Left forelimb (tissue), 1 donor: ENCODE measurements at places on chromosomes 5 and 9.

GRCh38 chr5:86625148-86625547 is 7.4 kb downstream of the COX7C start:
- DNase-seq = no peak

GRCh38 chr5:157549954-157550549 is 25.5 kb downstream of the ADAM19 start:
- no peak for DNase-seq

- no peak for DNase-seq
Observed at GRCh38 chr5:74194196-74194595, 446.3 kb downstream of the ENC1 start.

GRCh38 chr5:120073722-120074121 is 390.4 kb upstream of the PRR16 start:
- DNase-seq = no peak

GRCh38 chr9:127154390-127155191 is 32.2 kb upstream of the ANGPTL2 start:
- DNase-seq = peak; percentile 82

DNA sequence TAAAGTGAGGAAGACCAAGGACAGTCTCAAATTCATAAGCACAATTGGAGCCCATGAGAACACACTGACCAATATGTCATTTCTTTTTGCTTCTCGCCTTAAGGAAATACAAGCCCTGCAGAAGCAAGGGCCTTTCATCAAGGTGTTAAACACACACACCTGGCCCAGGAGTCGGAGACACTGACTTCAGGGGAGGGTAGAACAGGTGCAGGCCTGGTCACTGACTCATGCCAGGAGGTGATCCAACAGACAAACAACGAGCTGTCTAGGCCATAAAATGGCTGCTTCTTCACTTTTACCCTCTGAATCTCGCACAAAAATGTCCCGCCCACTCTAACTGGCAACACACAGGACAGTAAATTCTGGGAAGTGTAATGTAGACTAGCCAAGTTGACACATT is 62.7 kb downstream of the RGMB start:
- DNase-seq = no peak

- DNase-seq = no peak
Observed at GRCh38 chr9:113301548-113301947, 1.6 kb downstream of the RNF183 start.

DNA sequence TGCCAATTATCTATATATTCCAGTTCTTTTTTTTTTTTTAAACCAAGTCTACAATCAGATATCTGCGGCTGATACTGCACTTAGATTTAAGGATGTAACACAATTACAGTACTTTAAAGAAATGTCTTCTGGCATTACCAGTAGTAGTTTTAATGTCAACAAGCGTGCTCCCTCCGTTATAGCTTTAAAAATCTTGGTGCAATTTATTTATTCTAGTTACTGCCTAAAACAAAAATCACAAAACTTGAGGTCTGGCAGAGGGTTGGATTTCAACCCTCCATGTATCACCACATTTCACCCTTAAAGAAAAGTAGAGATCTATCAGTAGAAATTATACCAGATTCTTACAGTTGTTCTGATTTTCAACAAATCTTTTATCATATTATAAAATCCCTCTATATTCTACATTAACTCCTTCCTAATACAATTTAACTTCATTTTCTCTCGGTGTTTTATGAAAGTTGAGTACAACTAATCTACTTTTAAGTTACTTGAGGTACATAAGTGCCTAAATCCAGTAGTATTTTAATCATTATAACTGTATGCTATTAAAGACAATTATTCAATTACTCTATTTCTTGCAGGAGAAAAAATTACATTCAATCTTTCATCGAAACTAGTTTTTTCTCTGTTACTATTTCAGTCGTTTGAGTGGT is 2.0 kb upstream of the RICTOR start:
- DNase-seq = no peak

DNA sequence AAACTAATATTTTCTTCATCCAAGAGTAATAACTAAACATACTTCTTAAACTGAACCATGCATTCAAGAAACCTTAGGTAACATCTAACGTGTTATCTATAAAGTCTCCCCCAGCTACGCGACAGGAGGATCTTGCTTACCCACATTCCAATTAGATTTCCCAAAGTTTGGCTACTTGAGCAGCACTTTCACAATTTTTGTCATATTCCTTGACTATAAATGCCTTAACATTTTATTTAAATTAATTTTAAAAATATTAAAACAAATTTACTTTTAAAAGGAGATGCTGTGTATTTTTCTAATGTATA is 25.3 kb upstream of the IFNE start:
- no peak for DNase-seq

GRCh38 chr9:120989065-120989464 is 61.0 kb downstream of the C5 start:
- no peak for DNase-seq

DNA sequence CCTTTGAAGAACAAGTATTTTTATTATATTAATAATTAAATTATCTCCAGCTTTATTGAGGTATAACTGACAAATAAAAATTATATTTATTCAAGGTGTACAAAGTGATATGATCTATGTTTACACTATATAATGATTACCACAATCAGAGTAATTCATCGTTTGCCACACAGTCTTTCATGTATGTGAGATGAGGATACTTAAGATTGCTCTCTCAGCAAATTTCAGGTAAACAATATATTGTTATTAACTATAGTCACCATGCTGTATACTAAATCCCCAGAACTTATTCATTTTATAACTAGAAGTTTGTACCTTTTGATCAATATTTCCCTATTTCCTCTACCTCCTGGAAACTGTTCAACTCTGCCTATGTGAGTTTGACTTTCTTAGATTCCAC is 16.7 kb upstream of the CCNO start:
- no peak for DNase-seq

DNA sequence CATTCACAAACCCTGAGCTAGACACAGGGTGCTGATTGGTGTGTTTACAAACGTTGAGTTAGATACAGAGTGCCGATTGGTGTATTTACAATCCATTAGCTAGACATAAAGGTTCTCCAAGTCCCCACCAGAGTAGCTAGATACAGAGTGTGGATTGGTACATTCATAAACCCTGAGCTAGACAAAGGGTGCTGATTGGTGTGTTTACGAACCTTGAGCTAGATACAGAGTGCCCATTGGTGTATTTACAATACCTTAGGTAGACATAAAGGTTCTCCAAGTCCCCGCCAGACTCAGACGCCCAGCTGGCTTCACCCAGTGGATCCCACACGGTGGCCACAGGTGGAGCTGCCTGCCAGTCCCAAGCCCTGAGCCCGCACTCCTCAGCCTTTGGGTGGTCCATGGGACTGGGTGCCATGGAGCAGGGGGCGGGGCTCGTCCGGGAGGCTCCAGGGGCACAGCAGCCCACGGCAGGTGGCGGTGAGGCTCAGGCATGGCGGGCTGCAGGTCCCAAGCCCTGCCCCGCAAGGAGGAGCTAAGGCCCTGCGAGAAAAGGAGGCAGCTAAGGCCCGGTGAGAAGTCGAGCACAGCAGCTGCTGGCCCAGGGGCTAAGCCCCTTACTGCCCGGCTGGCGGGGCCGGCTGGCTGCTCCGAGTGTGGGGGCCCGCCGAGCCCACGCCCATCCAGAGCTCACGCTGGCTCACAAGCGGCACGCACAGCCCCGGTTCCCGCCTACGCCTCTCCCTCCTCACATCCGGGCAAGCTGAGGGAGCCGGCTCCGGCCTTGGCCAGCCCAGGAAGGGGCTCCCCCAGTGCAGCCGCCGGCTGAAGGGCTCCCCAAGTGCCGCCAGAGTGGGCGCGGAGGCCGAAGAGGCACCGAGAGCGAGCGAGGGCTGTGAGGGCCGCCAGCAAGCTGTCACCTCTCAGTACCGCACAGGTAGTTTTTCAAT is 1039.2 kb upstream of the CDH9 start:
- DNase-seq = no peak

GRCh38 chr9:122822056-122822455 is 6.3 kb downstream of the PDCL start:
- DNase-seq = no peak

GRCh38 chr9:98380065-98380681 is 124.7 kb upstream of the TBC1D2 start:
- DNase-seq = no peak

DNA sequence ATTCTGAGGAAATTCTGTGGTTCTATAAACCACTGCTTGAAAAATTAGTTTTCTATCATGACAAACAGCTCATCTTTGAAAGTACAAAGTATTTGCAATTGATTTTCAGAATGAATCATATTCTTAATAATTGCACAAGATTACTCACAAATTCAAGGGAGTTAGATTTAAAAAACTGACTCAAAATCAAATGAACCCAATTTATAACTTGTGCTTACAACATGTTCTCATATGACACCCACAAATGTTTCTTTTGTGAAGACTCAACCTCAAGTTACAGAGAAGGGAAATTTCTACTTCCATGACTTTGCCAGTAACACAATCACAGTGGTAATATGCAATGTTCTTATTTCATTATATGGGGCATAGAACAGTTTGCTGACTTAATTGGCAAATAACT is 272.0 kb upstream of the ACTBL2 start:
- no peak for DNase-seq

GRCh38 chr9:129141066-129142041 is 30.1 kb downstream of the PTPA start:
- peak; percentile 73 for DNase-seq

DNA sequence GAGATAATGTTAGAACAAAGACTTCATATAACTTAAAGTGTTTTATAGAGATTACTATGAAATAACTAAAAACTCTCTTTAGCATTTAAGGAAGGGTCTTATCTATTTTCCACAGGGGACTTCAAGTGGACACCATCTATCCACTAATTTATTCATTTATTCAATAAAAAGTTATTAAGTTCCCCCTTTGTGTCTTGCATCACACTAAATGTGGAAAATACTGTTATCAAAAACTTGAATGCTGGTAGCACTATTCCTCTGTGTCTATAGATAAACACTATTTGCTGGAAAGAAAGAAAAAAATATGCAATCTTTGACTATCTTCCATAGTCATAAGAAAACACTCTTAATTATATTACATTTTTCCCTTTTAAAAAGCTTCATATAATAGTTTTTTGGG is 20.1 kb upstream of the ZNF622 start:
- no peak for DNase-seq

GRCh38 chr5:6401410-6401809 is 23.1 kb upstream of the MED10 start:
- no peak for DNase-seq

DNA sequence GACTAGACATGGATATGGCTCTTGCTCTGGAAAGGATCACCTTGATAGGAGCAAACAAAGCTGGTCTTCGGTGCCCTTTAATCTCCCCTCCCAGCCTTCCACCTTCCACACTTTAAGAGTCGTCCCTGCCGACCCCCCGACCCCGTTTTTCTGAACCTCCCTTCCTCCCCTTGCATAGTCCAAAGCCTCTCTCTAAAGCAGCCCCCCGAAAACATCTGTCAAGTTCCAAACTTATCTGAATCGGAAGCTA is 423 bp upstream of the NUP214 start:
- DNase-seq = no peak

DNA sequence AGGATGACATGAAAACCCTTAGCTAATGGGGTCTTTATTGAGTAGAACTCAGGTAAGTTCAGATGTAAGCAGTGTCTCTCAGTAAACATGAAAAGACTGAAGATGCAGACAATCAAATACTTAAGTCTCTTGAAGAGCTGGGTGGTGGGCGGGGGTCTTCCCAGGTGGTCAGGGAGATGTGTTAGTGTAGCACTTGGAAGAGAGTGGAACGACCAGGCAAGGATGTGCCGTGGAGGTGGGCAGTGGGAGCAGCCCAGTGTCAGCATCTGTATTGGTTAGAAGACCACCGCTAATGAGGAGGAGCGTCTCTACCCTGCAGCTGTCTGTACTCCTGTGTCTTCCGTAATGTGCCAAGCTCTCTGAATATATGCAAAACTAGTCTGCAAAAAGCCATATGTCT is 4.4 kb downstream of the S1PR3 start:
- no peak for DNase-seq

DNA sequence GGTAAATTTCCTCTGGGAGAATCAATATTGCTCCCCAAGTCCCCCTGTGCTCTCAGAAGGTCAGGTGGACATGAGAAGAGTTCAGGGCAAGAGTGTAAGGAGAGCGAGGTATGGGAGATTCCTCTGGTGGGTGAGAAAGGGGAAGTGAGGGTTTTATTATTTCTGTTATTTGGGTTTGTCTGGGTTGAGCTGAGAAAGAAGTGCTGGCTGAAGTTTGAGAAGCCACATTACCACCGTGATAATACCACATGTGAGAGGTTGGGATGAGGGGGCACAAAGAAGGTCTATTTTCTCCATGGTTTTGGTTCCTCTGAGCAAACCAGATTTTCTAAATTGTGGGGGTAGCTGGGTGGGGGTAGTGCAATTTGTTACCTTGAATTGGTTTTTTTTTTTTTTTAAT is 350.4 kb downstream of the OSTF1 start:
- DNase-seq = no peak

DNA sequence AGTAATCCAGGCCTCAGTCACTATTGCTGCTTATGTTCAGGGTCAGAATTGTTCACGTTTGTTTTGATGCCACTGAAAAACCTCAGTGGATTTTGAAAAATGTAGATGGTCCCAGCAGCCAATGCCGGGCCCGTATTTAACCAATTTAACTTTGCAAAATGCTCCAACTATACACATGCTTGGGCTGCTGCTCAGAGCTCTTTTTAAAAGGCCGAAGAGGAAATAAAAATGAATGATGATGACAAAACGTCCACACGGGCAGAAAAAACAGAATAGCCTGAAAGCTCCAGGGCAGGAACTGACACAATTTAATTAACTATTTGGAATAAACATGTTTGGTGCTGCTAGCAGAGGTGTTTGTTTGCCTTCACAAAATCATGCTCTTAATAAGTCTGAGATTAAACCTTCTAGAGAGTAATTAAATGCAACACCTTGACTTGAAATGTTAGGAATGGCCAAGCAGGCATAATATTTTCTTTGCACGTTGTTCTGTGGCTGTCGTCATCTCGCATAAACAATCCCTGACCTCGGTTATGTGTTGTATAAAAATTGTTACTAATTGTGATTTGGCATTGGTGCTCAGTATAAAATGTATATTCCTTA is 152.7 kb downstream of the SLIT3 start:
- no peak for DNase-seq

GRCh38 chr5:112350626-112351025 is 68.5 kb downstream of the EPB41L4A start:
- DNase-seq = no peak

- DNase-seq = no peak
Observed at GRCh38 chr5:87408204-87408603, 4.5 kb downstream of the CCNH start.

GRCh38 chr9:136245219-136246150 is at the start of gene QSOX2:
Gene QSOX2, minus strand, starts transcription at chr9:136245812. Its CDS starts 9 bp downstream, at chr9:136245803.
- DNase-seq = peak; percentile 91

DNA sequence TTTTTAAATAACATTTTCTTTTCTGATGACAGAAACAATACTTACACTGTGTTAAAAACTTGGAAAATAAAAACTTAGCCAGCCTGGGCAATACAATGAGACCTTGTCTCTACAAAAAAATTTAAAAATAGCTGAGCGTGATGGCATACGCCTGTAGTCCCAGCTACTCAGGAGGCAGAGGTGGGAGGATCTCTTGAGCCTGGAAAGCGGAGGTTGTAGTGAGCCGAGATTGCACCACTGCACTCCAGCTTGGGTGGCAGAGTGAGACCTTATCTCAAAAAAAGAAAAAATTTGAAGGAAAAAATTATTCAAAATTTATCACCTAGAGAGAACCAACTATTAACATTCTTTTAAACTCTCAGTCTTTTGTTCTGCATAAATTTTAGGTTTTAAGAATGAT is 4.9 kb upstream of the CMYA5 start:
- DNase-seq = no peak

- no peak for DNase-seq
Observed at GRCh38 chr5:36648426-36648825, 42.0 kb downstream of the SLC1A3 start.
